ENCODE measurements at places on chromosomes 7 and 10. TPM values are rescaled to one million over a fixed set of nuclear protein-coding genes. Genes with fewer than 3 reads are reported as not detected.

GRCh38 chr10:59279476-59279875 is 82.9 kb downstream of the FAM13C start:
- no peak for DNase-seq

GPR146 gene
- total RNA-seq: 24.1 TPM

NUTM2E gene
- 0.73 TPM for total RNA-seq

- no peak for DNase-seq
Observed at GRCh38 chr7:143975617-143976016, 21.0 kb downstream of the OR2F1 start.

- DNase-seq: no peak
Observed at GRCh38 chr7:28455486-28455885, 43.2 kb downstream of the CREB5 start.

- no peak for DNase-seq
Observed at GRCh38 chr7:154720016-154720415, 282.9 kb downstream of the PAXIP1 start.

DNA sequence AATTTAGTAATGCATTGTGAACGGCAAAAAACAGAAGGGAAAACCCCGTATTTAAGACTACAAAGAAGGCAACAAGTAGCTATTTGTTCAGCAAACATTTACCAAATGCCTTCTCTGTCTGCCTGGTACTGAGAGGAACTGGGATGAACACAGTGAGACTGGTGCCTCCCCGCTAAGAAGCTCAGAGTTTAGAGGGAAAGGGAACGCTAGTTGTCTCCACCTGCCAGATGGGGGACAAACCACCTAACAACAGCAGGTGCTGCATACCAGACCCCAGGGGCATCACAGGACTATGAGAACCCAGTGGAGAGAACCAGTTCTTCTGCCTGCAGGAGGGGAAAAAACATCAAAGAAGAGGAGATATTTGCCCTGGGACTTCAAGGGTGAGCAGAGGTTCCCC is 147.1 kb downstream of the SLC25A13 start:
- no peak for DNase-seq

DNA sequence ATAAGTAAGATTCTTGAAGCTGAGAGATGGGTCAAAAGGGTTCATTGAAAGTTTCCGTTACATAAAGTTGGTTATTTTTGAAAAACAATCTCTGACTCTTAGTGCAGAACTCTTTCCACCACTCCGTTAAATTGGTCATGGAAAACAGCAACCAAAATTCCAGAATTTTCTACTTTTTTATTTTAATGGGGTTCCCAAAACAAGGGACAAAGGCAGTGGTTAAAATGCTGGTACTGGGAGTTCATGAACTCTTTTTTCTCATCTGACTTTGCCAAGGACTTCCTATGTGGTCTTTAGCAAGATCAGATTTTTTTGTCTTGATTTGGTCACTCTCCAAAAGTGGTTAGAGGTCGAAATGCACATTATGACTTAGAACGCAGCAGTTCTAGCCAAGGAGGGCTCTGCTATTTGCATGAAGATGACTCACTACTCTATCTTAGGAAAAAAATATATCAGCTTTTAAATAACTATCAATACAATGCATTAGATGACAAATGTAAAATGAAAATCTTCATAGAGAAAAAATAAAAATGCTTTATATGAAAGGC is 145.7 kb downstream of the REEP3 start:
- DNase-seq: no peak

TMEM139 gene
- total RNA-seq: 1.4 TPM

DNA sequence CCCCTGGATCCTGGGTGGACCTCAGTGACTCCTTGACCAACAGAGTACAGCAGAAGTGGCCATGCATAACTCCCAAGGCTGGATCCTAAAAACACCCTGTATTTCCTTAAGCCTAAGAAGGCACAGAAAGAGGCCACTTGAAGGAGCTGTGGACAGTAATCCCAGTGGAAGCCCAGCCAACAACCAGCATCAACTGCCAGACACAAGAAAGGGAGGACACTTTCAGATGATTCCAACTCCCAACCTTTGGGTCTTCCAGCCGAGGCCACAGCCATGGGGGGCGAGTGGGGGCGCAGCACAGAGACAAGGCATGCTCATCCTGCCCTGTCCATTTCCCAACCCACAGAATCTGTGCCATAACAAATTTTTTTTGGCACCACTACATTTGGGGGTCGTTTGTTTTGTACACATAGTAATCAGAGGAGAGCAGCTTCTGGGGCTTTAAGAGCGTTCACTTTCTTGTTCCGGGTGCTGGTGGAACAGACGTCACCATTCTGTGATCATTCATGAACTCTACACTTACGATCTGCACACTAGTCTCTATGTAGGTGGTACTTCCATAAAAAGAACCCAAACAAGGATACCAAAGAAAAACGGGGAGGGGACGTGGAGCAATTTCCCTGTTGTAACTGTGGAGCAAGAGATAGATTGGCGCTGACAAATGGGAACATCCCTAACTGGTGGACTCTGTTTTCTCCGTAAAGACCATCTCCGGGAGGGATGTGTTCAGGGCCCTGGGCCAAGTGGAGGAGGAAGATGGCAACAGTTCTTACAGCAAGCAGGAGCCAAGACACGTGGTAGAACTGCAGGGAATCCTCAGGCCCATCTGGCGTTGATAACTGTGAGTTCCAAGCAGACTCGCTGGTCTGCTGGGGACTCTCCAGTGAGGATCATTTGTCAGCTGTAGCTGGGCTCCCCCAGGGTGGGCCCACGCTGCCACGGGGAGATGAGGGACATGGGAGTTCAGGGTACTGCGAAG is 6.0 kb upstream of the SLC29A3 start:
- DNase-seq: peak; percentile 64

DNA sequence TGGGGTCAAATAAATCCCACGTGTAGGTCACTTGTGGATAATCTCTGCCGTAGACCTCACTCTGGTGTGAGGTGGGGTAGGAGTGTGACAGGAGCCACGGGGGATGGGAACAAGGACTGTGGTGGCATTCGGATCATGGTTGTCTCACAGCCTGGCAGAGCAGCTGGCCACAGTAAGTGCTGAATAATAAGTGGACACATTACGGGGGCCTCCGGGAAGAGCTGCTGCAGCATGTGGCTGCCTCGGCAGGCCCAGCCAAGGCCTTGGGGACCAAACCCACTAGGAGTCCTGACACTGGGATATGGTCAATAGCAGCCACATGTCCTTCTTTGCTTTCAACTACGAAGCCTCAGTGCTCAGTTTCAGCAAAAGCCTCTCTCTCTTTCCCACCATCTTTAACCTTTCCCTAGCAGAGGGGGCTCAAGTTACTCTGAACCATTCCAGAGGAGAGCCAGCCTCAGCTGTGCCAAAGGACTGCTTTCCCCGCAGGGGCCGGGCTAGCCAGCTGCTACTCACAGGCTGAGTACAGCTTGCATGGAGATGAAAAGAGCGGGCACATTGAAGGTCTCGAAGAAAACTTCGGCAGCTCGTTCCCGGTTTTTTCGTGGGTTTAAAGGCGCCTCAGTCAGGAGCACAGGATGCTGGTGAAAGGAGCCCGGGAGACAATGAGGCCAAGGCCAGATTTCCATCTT is 17.3 kb downstream of the ACTR1A start:
- no peak for DNase-seq

ITPRIP gene
- 35.4 TPM for total RNA-seq

SPDYE16 gene
- total RNA-seq: not detected

DNA sequence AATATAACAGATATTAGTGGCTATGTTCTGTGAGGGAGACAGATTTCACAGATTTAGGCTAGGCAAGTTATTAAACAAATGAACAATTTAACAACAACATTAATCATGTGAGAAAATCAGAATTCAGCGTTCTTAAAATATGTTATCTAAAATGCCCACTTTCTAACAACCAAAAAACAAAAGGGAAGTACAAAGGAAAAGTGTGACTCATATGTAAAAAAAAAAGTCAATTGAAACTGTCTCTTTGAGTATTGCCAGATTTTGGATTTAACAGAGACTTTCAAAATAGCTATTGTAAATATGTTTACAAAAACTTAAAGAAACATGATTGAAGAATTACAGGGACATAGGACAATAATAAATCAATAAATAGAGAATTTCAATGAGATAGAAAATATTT is 34.8 kb upstream of the ARHGAP22 start:
- no peak for DNase-seq

MCM10 gene
- 1.8 TPM for total RNA-seq

Data from breast epithelium (tissue), 4 donors.